Retina (tissue), 1 donor: ENCODE measurements at places on chromosomes 16 and 17.

DNA sequence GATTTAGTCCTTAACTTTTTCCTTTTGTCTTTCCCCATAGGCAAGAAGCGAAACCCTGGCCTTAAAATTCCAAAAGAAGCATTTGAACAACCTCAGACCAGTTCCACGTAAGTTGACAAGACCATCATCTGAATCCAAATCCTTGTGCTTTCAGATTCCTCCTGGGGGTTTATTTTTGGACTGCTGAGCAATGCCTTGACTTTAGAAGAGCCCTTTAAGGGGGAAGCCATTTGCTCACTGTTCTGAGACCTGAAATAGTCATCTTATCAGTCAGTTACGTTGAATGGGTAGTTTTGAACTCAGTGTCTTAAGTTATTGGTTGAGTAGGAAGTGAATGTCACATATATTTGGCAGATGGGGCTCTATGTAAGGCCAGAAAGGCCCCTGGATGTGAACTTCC lies 91.2 kb downstream of the MAP2K6 start:
- DNase-seq: no peak

- no peak for DNase-seq
Measured at GRCh38 chr17:57534863-57535248, 210.2 kb downstream of the CCDC182 start.

DNA sequence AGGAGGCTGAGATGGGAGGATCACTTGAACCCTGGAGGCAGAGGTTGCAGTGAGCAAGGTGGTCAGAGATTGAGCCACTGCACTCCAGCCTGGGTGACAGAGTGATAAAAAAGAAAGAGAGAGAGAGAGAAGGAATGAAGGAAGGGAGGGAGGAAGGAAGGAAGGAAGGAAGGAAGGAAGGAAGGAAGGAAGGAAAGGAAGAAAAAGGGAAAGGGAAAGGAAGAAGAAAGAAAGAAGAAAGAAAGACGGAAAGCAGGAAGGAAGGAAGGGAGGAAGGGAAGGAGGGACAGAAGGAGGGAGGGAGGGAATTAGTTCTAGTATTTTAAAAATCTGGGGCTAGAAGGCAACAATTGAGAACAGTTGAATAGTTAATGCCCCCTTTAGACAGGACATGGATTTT lies 161.5 kb upstream of the CACNG3 start:
- DNase-seq: no peak

- DNase-seq: peak; percentile 83
Measured at GRCh38 chr17:65055708-65056638, 567 bp downstream of the GNA13 start.

DNA sequence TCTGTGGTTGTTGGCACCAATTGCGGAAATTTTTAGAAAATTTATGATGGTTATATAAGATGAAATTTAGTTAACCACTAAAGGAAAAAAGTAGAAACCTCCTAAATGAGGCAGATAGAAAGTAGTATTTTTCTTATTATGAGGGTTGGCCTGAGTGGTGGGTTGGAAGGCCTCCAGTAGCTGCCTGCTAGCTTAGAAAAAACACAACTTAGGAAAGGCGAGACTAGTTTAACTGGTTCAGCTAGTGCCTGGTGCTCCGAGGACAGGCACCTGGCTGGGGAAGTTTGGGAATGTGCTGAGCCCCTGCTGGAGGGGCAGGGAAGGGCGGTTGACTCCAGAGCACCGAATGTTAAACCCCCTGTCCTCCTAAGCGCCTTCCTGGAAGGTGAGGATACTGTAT lies 19.9 kb downstream of the LDHD start:
- no peak for DNase-seq

DNA sequence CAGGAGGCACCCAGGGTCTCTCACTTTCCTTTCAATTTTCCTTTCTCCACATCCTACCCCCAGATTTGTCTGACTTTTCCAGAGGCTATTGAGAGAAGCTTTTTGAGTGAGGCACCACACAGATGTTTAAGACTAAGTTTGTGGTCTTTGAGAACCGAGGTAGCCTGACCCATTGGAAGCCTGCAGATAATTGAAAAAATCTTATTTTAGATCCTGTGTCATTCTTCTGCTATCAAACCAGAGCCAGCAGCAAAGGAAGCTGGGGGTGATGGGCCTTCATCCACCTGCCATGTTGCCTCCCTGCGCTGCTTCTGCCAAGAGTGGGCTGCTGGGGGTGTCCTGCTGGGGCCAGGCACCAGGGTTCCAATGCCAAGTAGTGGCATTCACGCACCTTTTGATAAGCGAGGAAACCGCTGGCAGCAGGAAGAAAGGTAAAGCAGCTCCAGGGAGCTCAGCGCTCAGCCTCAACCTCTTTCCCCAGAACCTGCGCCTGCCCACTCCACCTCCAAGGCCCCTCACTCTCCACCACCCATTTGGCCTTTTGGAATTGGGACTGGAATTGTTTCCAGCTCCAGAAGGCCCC lies 55.6 kb downstream of the MPRIP start:
- no peak for DNase-seq

DNA sequence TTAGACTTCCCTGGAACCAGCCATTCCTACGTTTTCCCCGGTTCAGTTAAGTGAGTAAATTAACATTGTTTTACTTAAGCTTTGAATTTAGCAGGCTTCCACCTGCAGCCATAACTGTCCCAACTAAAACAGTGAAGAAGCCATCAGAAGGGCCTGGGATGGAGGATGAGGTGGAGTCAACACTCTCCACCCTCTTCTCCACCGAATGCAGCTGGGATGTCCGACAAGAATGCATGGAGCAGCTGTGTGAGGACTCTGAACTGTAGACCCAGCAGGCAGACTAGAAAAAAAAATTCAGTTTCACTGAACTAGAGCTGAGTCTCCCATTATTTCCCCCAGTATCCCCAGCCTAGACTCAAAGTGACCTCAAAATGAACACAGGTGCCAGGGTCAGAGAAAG lies 114.8 kb downstream of the C16orf95 start:
- no peak for DNase-seq

- DNase-seq: no peak
Measured at GRCh38 chr16:51655249-51655648, 504.2 kb upstream of the SALL1 start.

DNA sequence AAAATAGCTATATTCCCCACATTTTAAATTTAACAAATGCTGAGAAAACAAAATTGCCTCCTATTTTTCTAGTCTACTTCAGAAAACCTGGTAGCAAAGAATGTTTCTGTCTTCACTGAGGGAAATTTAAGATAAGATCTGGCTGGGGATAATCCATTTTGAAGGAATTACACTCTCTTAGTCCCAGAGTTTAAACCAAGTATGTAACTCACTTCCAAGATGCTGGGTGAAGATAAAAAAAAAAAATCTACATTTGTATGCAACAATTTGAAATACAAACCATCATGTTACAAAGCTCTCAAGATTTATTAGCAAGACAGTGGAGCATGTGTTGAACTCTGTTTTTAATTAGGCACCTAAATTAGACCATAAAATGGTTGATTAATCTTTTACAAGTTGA lies 5.7 kb downstream of the HS3ST3B1 start:
- DNase-seq: no peak

DNA sequence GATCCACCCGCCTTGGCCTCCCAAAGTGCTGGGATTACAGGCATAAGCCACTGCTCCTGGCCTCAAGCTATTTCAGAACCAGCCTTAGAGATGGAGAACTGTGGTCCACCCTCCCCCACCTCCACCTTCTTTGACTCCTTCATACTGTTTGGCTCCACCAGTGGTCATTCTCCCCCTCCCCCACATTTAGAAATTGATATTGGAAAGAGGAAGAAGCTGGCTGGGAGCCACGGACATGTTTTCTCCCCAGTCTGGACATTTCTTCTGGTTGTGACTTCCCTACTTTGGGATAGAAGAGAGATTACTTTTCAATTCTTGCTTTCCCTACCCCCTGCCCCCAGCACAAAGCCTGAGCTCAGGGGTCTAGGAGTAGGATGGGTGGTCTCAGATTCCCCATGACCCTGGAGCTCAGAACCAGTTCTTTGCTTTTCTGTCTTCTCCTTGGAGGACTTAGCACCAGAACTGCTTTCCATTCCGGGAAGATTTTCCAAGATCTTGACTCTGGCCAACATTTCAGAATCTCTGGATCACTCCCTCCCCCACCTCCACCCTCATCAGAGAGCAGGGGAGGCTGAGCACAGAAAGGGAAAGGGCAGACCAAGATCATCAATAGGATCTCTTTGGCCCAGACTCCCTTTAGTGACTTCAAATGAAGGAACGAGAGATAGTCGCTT lies 16.3 kb downstream of the CAVIN1 start:
- DNase-seq: no peak

DNA sequence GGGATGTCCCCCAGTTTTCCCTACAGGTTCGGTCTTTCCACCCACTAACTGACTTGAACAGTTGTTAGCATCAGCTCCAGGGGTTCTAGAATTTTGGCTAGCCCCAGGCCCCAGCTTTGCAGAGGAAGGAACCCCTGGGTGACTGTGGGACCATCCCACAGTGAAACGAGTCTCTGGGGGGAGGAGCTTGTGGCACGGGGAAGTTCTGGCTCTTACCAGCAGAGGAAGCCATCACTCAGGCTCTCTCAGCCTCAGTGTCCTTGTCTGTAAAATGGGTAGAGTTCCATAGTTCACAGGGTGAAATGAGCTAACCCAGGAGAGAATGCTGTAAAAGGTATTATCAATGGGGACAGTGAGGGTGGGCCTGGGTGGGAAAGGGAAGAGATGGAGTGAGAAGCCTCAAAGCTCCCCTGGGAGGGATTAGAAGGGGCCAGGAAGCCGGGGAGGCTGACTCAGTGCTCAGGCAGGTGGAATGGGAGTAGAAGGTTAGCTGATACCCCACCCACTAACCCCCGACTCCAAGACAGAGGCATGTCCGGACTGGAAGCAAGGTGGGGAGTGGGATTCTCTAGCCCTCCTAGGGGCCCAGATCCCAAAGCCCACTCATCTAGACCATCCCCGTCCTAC lies 30.9 kb upstream of the CDC42EP4 start:
- DNase-seq: no peak

DNA sequence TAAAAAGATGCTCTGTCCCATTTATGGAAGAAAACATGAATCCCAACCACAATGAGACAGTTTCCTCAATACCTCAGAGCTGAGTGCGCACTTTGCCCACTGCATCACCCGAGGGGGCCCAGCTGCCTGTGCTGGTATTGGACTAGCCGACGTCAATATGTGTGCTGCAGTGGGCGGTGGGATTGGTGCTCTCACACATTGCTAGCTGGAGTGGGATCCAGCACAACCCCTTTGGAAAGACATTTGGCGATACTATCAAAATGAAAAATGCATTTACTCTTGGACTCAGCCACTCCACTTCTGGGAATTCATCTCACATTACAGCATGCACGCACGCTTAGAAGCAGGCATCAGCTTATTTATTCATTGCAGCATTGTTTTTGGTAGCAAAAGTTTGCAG lies 289.2 kb upstream of the FOXF1 start:
- DNase-seq: no peak

DNA sequence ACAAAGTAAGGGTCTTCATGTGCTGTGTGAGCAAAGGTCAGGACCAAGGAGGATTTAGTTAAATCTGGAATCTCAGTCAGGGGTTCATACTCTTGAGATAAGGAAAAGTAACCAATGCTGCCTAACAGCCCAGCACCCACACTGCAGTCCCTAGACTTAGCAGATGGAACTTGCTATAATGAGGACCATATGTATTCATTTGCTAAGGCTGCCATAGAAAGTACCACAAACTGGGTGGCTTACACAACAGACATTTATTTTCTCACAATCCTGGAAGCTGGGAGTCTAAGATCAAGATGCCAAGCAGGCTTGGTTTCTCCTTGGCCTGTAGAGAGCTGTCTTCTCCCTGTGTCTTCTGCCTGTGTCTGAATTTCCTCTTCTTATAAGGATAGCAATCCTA lies 20.8 kb downstream of the ZP2 start:
- no peak for DNase-seq

- no peak for DNase-seq
Measured at GRCh38 chr17:60392845-60393702, 1.1 kb upstream of the USP32 start.

GRCh38 chr17:44599298-44600175 lies 42.3 kb downstream of the FZD2 start:
- DNase-seq: peak; percentile 22
